ENCODE measurements at places on chromosomes 5 and 9.

GRCh38 chr9:89185980-89186379 lies 7.4 kb upstream of the SHC3 start:
- DNase-seq, result no peak

- no peak for DNase-seq
Measured at GRCh38 chr5:37836592-37837413, 3.0 kb downstream of the GDNF start.

- no peak for DNase-seq
Measured at GRCh38 chr5:167814828-167815227, 476.6 kb upstream of the WWC1 start.

DNA sequence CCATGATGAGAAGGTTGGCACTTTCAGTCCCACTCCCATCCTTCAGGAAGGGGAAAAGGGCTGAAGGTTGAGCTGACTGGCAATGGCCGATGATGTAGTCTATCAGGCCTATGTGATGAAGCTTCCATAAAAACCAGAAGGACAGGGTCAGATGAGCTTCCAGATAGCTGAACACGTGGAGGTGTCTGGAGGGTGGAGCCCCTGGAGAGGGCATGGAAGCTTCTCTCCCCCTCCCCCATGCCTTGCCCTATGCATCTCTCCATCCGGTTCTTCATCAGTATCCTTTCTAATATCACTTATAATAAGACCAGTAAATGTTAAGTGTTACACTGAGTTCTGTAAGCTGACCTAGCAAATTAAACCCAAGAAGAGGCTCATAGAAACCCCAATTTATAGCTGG lies 32.6 kb upstream of the SMU1 start:
- DNase-seq, result no peak

DNA sequence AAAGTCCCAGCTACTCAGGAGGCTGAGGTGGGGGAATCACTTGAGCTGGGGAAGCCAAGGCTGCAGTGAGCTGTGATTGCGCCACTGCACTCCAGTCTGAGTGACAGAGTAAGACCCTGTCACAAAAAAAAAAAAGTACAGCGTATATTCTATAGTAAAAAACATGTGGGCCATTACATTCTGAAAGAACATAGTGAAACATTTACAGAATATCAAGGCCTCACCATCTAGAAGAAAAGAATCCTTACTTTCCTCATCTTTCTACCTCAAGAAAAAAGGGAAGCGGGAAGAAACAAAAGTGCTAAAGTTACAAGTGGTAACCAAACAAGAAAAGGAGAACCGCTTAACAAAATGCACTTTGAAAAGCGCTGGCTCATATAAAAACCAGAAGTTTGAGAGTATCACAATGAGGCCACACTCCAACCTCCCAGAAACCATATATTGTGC lies 5.7 kb upstream of the SYK start:
- DNase-seq, result no peak
